ENCODE measurements at places on chromosomes 12 and 14.

DNA sequence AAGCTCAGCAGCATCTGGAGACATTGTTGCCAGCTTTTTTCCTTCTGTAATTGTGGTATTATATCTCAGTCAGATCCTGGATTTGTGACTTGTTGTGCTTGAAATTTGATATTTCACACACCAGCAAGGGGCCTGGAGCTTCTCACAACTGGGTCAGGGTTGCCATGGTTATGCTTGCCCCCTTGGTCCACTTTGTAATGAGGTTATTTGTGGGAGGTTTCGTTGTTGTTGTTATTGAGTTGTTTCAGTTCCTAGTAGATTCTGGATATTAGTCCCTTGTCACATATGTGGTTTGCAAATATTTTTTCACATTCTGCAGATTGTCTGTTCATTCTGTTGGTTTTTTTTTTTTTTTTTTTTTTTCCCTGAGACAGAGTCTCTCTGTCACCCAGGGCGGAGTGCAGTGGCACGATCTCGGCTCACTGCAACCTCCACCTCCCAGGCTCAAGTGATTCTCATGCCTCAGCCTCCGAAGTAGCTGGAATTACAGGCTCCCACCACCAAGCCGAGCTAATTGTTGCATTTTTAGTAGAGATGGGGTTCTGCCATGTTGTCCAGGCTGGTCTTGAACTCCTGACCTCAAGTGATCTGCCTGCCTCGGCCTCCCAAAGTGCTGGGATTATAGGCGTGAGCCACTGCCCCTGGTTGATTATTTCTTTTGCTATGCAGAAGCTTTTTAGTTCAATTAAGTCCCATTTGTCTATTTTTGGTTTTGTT is 80.6 kb upstream of the ETV6 start:
- DNase-seq = no peak

DNA sequence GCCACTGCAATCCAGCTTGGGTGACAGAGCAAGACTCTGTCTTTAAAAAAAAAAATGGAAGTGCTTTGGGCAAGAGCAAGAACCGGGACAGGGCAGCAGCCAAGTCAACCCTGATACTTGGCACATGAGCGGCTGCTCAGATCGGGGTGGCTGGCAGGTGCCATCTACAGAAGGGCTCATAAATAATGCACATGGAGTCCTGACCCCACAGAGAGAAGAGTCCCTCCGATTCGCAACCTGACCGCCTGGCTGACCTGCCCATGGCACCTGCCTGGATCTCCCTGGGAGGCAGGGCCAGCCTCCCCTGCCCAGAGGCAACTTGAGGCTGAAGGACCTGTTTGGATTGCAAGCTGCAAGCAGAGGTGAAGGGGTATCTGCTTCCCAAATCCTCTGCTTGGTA is 9.6 kb upstream of the TMEM120B start:
- no peak for DNase-seq

- DNase-seq = no peak
Observed at GRCh38 chr12:3967556-3968160, 94.5 kb upstream of the PARP11 start.

DNA sequence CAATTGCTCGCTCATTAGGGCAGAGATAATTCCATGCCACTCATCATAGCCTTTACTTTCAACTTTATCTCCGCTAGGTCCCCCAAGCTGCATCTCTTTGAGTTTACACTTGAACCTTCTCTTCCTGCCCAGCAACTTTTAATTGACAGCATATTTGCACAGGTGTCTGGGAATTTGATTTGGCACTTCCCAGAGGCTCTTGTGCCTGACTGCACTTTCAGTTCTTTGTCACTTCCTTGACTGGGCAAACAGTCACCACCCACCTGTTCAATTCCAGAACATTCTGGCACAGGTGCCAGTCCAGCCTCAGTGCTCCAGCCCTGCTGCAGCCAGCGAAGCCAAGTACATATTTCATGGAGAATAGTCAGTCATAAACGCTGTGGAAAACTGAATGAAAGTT is 110.1 kb upstream of the LRIG3 start:
- no peak for DNase-seq

- DNase-seq = no peak
Observed at GRCh38 chr14:93073910-93074769, 41.6 kb downstream of the ITPK1 start.

GRCh38 chr12:45498645-45499044 is 230.9 kb upstream of the ARID2 start:
- no peak for DNase-seq

- DNase-seq = no peak
Observed at GRCh38 chr12:131356485-131357184, 354.3 kb upstream of the SFSWAP start.

DNA sequence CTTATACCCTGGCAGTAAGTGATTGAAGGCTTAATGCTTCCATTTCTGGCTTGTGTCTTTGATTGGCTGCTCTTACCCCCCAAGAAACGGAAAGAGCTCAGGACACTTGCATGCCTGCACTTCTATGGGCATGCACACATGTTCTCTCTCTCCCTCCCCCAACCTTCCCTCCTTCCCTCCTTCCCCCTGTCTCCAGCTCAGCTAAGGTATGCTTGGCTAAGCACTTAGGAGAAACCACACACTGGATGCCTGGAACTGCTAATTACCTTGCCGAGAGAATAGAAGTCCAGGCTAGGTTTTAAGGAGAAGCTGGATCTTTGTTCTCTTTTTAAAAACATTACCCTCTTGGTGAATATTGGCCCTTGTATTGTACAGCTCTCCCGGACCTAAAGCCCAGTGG is 1072.8 kb upstream of the TMEM132C start:
- no peak for DNase-seq

- no peak for DNase-seq
Observed at GRCh38 chr12:93043877-93044209, 114.7 kb upstream of the EEA1 start.

- DNase-seq = no peak
Observed at GRCh38 chr14:102731101-102731870, 46.0 kb upstream of the TRAF3 start.

- DNase-seq = no peak
Observed at GRCh38 chr14:98114122-98114895, 1157.7 kb downstream of the BCL11B start.

DNA sequence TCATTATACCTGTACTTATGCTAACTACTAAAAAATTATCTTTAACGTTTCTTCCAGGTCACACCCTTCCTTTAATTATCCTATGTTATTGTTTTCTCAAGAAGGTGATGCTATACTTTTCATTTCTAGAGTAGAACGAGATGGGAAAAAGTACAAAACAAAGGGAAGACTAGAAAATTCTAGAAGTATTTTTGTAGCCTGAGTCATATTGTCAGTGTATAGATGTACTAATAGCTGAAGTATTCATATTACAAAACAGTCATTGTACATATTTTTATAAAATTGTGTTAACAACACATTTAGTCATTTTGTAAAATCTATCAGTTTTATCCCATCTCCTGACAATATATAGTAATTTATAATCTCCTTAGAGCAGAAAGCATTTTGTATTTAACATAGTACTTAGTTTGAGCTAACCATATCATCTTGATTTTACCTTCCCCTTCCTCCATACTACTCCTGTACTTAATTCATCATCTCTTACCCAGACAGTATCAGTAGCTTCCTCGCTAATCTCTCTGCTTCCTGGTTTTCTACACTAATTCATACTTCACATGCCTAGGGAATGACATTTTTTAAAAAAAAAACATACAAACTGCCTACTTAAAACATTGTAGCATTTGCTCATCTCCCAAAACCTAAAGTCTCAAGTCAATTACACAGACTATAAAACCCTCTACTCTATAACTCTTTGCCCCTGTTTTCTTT is 920.9 kb downstream of the RPS29 start:
- DNase-seq = no peak

DNA sequence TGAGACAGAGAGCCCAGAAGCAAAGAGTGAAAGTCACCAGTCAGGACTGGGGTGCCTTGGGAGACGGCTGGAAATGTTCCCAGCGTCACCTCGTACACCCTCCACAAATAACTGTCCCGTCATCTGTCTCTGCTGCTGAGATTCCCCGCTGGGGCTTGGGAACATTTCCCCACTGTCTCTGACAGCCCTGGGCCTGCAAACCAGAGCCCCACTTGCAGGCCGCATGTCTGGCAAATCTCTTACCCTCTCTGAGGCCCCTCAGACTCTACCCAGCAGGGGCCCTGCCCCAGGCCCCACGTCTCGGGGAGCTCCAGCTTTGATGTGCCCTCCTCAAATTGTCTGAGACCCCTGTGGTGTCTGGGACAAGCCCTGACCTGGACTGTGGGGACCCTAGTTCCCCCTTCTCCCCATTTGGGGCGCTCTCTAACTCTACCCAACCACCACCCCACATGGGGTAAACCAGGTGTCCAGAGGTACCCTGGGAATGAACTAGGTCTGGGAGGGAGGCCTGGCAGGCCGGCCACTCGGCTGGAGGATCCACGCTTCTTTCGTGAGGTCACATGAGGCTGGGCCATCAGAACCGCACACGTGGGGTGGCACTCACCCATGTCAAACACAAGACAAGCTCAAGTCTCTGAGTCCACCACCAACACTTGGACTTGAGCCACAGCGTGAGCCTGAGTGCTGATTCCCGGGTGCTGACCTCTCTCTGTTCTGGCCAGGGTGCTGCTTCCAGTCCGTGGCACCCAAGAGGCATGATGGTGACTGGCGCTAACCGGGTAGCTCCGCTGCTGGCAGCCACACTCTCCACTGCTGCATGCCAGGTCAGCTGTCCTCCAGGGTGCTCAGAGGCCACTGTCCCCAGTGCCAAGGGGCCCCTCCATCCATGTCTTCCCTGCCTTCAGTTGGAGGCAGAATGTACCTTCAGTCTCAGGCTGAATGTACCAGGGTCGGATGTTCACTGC is 59.8 kb downstream of the DIO3 start:
- DNase-seq = no peak

GRCh38 chr12:132460571-132460970 is 29.4 kb upstream of the FBRSL1 start:
- DNase-seq = no peak

- DNase-seq = no peak
Observed at GRCh38 chr12:41465526-41465925, 277.4 kb downstream of the PDZRN4 start.
